Fibroblast of gingiva (primary cell): ENCODE measurements at places on chromosomes 5 and 9.
A peak's percentile ranks its signal among the peaks of the same experiment; 100 is the strongest.

DNA sequence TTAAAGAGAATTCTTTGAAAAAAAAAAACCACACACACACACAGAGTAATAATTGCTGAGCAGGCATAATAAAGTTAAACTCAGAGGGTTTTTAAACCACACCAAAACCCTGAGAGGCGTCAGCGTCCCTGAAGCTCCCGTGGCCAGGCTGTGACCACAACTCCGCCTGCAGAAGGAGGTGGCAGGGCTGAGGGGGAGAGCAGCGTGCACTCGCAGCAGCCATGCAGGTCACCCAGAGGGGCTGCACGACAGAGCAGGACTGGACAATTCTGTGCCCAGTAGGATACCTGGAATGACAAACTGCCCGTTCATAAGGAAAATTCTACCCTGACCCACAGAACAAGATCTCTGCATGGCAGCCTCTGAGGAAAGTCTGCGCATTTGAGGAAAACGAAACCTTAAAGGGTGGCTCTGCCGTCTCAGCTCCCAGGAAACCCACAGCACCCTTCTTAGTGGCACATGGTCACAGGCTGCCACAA, 44.0 kb downstream of the ROR2 start:
- no peak for DNase-seq

DNA sequence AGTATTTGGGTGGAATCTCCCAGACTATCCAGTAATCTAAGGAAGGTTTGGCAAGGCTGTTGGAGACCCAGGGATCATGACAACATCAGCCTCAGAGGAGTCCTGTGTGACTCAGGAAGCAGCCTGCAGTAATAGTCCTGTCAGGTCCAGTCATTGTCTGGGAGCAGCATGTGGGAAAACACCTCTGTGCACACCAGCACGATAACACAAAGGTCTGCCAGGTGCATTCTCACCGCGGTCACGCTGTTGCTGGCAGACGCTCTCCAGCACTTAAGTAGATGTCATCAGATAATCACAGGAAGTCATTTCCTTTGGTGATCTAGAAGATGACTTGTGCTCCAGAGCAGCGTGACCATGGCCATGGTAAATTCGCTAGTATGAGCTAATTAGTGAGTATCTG, 99.2 kb upstream of the IQGAP2 start:
- DNase-seq: no peak

- DNase-seq: no peak
Measured at GRCh38 chr9:92097997-92098482, 17.2 kb downstream of the SPTLC1 start.

- DNase-seq: no peak
Measured at GRCh38 chr9:110671849-110672248, 3.3 kb downstream of the MUSK start.

- DNase-seq: no peak
Measured at GRCh38 chr5:90675222-90675621, 116.6 kb downstream of the ADGRV1 start.

GRCh38 chr5:159616952-159617351, 286.7 kb upstream of the IL12B start:
- peak; percentile 13 for DNase-seq

- no peak for DNase-seq
Measured at GRCh38 chr9:124439686-124440243, 10.5 kb upstream of the ADGRD2 start.

GRCh38 chr5:32936329-32936728, 225.2 kb downstream of the NPR3 start:
- DNase-seq: no peak

DNA sequence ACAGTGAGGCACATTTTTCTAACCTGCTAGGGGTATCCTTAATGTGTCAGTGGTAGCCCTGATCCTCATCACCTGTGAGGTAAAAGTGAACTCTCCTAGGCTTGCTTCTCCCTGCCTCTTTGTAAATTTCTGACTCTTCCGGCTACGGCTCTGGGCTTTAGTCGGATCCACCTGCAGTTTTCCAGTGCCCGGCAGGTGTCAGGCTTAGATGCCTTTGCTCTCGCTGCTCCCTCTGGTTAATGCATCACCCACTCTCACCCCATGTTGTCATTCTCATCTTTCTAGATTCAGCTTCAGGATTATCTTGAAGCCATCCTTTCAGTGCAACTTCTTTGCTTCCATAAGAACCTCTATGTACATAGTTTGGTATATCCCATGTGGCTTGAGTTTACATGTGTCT, 3.6 kb downstream of the CEP78 start:
- no peak for DNase-seq

GRCh38 chr5:139759219-139759721, 36.3 kb upstream of the PSD2 start:
- DNase-seq: no peak

GRCh38 chr9:27445688-27446087, 78.4 kb upstream of the IFNK start:
- no peak for DNase-seq

- DNase-seq: no peak
Measured at GRCh38 chr9:131436865-131437271, 43.0 kb downstream of the PRRC2B start.

DNA sequence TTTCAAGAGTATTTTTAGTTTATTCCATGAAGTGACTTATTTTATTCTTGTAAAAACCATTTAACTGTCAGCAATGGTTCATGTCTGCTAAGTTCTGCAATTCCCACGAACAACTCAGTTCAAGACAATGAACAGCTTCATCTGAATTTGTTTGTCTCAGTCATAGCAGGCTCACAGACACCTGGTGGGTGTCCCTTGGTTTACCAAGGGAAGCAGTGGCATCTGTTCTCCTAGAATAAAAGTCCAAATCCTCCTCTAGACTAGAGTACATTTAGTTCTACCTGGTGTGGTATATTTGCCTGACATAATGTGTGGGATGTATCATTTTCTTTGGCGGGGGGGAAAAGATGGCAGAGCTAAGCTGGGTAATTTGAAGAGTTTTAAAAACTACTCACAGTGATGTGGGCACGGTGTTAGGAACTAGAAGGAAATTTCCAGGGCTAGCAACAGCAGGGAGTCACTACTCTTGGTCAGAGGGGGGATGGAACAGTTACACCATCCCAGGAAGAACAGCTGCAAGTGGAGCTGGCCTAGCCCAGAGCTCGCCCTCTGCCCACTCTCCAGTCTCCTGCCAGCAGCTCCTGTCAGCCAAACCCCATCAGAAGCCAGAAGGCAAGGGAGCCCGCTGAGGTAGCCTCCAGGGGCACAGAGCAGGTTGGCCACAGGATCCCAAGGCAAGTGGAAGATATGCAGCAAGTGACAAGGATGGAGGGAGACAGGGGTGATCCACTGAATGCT, 100.3 kb downstream of the PJA2 start:
- DNase-seq: no peak

GRCh38 chr9:70517926-70518610, 103.6 kb upstream of the KLF9 start:
- peak; percentile 16 for DNase-seq

DNA sequence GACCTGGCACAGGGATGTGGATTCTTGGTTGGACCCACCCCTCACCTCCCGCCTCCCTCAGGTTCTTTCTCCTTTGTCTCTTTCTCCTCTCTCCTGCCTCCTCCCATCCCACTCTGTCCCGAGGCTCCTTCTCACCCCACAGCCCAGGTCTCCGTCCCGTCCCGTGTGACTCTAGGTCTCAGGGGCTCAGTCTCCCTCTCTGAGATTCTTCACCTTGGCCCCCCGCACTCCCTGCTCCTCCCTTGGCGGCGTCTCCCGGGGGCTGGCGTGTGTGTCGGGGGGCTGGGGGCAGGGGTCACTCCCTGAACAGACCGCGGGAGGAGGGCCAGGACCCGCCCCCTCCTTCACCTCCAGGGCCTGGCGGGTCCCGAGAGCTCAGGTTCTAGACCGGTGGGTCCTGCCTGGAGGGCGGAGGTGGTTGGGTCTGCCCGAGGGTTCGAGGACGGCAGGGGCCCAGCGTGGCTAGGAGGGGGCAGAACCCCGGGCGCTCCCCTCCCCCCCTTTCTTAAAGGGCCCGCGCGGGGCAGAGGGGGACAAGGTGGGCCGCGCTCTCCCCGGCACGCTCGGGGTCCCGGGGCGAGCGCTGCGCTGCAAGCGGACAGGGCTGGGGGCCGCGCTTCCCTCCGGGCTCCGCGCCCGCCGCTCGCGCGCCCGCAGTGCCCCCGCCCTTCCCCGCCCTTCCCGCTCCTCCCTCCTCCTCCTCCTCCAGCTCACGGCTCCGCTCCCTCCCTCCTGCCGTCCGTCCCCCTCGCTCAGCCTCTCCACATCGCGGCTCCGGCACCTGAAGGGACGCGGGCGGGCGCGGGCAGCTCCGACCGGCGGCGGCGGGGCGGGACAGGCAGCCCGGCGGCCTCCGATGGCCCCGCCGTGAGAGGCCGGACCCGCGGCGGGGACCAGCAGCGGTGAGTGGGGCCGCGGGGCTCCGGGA, at the start of gene PSD2:
PSD2 (plus strand) TSS at position 735 of the 928 bp plus-strand sequence. CDS start 13,633 bp downstream, outside the sequence.
- no peak for DNase-seq

DNA sequence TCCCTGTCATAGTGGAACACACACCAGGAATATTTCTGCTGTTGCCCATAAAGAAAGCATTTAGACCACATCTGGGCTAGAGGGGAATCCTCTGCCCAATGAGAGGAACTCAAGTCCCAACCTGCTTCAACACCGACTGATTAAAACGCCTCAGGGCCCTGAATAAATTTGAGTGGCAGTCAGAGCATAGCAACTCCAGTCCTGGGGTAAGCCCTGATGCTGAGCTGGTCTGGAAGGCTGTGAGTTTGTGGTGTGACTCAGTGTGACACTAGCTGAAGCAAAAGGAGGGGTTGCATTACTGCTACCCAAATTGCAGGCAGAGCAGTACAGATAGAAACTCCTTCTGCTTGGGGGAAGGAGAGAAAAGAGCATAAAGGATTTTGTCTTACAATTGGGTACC, 148.3 kb downstream of the PRDM9 start:
- no peak for DNase-seq

DNA sequence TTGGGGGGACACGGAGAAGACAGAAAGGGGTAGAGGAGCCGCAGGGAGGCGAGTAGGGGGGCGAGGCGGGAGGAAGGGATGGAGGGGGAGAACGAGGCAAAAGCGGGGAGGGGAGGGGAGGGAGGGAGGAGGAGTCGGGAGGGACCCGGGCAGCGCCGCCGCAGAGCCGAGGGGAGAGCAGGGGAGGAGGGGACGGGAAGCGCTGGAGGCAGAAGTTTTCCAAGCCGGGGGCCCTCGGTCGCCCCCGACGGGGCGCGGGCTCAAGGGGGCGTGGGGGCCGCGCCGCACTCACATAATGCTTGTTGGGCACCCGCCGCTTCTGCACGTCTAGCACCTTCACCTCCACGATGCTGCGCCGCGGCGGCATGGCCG, 353 bp downstream of the SH3PXD2B start:
- no peak for DNase-seq

- no peak for DNase-seq
Measured at GRCh38 chr5:96952118-96952750, 16.4 kb downstream of the LNPEP start.

- no peak for DNase-seq
Measured at GRCh38 chr9:70315389-70315788, 56.6 kb downstream of the SMC5 start.

- no peak for DNase-seq
Measured at GRCh38 chr5:6452622-6453504, 4.2 kb downstream of the UBE2QL1 start.

GRCh38 chr5:82329393-82329792, 51.2 kb upstream of the RPS23 start:
- no peak for DNase-seq

GRCh38 chr5:139474890-139475791, 4.3 kb downstream of the SMIM33 start:
- DNase-seq: peak; percentile 65

DNA sequence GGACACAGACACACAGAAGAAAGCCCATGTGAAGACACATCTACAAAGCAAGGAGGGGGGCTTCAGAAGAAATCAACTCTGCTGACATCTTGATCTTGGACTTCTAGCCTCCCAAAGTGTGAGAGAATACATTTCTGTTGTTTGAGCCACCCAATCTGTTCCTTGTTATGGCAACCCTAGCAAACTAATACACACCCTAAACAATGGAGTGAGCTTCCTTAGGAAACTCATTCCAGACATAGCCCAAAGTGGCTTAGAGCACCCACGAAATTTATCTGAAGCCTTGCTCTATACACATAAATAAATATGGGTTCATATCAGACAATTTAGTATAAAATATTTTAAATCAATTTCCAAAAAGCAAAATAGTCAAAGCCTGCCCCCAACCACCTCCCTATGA, 7.6 kb upstream of the TBC1D2 start:
- no peak for DNase-seq

DNA sequence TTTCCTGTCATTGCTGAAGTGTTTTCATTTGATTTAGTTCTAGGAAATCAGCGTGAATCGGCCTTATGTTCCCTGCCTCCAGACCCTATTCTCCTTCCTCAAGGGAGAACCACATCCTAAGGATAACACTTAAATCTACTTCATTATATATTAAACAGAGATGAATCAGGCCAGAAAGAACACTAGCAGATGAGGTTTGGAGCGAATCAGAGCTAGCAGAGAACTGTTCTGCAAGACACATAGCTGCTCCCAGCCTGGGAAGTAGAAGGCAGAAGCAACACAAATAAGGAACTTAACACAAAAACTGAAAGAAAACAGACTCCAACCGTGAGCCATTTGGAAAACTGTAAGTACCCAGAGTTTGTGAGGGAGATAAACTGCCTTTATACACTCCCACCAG, 718.2 kb downstream of the SEMA5A start:
- DNase-seq: no peak

DNA sequence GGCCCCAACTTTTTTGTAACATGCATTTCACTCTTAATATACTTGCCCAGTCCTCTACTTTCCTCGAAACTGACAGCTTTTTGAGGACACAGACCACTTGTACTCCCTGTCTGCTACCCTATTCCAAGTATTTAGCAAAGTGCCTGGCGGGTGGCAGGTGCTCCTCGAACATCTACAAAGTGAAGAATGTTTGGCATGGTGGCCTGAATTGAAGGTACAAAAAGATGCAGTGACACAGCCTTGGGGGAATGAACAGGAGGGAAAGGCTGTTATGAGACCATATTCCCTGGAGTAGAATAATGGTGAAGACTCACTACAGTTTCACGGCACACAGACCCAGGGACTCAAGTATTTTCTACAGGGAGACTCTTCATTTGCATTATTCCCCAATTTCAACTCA, 590.9 kb downstream of the PRELID2 start:
- DNase-seq: no peak

GRCh38 chr5:37626266-37626665, 213.6 kb downstream of the GDNF start:
- DNase-seq: no peak

DNA sequence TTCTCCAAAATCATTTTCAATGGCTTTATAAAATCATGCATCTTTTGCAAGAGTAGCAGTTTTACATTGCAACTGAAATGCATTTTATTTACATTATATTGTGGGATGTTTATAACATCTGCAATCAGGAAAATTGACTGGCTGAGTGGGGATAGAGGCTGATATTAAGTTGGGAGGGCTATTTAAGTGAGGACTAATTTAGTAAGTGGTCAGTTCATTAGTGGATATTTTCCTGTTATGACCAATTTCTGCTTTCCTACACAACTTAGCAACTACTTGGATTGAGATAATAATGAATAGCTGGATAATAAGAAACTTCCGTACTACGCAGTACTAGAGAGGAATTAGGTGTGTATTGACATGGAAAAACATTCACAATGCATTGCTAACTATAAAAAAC, 92.9 kb upstream of the SSBP2 start:
- DNase-seq: no peak
